Stimulated activated CD4-positive, alpha-beta T cell treated with anti-CD3 and anti-CD28 coated beads, Interleukin-1b, Interleukin-23, amount 100 ng/mL, for 1 hour (primary cell): ENCODE measurements at places on chromosomes 3 and 15.

GRCh38 chr3:81913886-81914663, 152.6 kb upstream of the GBE1 start:
- no peak for DNase-seq

DNA sequence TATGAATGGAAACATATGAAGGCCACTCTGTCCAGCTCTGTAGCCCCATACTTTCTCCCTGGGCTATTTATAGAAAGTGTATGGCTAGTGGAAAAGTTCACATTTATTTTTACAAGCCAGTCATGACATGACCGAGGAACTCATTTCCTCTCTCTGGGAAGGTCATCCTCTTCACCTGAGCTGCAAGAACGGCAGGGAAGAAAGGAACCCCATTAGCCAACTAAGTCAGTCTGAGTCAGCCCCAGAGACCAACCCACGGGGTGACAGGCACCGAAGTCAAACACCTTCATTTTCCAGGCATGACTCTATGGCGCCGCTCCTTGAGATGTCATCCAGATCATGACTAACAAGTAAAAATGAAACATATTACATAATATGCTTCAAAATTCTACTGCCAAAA, 4.8 kb downstream of the PAQR9 start:
- DNase-seq: no peak

DNA sequence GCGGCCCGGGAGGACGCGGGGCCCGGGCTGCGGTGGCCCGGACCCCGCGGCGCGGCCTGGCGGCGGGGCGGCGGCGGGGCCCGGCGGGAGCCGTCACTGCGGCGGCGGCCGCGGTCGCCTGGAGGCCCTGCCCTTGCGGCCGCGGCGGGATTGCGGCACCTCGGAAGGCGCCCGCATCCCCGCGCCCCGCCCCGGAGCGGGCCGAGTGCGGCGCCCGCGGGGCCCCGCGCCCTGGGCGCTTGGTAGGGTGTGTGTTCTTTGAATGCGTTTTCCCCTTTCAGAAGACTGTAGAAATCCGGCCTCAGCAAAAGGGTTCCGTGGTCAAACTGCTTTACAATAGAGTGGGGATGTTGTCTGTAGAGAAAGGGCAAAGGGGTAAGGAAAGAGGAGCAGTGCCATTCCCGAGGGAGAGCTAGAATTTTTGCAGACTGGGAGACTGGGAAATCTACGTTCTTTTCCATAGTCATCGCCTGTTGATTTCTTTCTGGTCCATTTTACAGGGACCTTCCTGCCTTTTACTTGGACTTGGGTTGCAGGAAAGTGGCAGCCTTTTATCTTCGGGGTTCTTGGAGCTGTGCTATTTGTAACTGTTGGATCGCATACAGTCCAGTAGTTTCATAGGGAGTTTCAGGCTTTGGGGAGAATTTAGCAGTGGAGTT, 630 bp downstream of the SNRK start:
- no peak for DNase-seq

GRCh38 chr3:56188201-56188600, 280.1 kb downstream of the ERC2 start:
- DNase-seq: no peak

DNA sequence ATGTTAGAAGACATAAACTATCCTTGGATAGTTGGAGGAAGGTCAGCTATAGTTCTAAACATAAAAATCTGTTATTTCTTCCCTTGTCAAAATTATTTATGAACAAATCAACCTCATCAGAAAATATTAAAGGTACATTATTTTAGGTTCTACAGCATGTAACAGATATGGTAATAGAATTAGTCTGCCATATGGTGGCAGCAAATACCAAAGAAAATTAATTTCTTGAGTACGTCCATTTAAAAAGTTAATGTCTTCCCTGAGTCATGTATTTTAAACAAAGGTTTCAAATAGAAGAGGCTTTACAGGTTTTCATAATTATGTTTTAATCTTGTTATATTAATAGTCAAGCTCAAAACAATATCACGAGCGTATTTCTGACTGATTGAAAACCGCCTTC, 17.9 kb upstream of the ANKRD28 start:
- no peak for DNase-seq

DNA sequence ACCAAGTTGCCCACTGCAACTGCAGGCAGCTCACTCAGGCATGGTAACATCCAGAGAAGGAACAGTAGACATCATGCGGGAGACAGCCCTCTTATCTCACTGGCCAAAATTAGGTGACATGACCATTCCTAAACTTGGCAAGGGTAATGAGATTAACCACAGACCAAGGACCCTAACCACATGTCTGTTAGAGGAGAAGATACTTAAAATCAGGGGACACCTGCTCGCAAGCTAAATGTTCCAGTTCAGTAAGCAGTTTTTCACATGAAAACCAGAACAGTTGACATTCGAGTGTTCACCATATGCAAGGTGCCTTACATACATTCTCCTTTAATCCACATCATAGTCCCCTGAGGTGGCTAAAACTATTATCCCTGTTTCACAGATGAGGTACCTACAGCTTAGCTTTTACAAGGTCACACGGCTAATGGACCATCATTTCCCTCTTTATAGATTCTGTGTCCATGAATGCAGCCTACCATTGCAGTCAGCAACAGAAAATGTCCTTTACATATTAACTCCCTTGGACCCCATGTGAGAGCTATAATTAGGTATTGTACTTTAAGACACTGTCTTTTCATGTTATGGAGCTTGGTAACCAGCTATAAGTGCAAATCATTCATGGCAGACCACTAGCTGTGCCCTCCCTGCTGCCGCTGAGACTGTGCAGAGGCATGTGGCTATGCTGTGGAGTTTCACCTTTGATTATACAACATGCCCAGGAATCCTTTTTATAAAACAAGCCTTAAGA, 154.1 kb downstream of the LIPC start:
- no peak for DNase-seq

- DNase-seq: no peak
Observed at GRCh38 chr3:71462586-71462985, 120.9 kb downstream of the FOXP1 start.

- DNase-seq: no peak
Observed at GRCh38 chr15:75884041-75884440, 19.6 kb upstream of the FBXO22 start.

DNA sequence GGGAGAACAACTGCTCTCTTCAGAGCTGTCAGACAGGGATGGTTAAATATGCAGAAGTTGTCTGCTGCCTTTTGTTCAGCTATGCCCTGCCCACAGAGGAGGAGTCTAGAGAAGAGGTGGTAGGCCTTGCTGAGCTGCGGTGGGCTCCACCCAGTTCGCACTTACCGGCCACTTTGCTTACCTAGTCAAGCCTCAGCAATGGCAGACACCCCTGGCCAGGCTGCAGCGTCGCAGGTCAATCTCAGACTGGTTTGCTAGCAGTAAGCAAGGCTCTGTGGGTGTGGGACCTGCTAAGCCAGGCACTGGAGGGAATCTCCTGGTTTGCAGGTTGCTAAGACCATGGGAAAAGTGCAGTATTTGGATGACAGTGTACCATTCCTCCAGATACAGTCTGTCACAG, 12.3 kb upstream of the TMEM45A start:
- DNase-seq: no peak

GRCh38 chr3:170806676-170807075, 63.3 kb downstream of the RPL22L1 start:
- DNase-seq: no peak

- DNase-seq: no peak
Observed at GRCh38 chr3:42529468-42529867, 27.0 kb downstream of the VIPR1 start.

DNA sequence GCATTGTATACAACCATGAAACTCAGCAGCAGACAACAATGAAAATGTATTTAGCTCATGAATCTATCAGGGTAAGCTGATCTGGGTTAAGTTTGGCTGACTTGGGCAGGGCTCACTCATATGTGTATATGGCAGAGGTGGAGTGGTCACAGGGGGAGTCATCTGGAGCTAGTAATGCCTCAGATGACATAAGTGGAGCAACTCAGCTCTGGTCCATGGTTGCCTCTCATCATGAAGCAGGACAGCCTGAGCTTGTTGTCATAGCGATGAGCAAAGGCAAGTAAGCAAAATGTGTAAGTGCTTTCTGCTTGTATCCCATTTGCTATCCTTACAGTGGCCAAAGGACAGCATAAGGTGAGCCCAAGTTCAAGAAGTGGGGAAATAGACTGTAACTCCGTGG, 64.5 kb downstream of the ALCAM start:
- DNase-seq: no peak

- peak; percentile 22 for DNase-seq
Observed at GRCh38 chr3:42012935-42013690, 51.2 kb upstream of the ULK4 start.

GRCh38 chr15:72238586-72238985, 7.6 kb upstream of the PKM start:
- no peak for DNase-seq

DNA sequence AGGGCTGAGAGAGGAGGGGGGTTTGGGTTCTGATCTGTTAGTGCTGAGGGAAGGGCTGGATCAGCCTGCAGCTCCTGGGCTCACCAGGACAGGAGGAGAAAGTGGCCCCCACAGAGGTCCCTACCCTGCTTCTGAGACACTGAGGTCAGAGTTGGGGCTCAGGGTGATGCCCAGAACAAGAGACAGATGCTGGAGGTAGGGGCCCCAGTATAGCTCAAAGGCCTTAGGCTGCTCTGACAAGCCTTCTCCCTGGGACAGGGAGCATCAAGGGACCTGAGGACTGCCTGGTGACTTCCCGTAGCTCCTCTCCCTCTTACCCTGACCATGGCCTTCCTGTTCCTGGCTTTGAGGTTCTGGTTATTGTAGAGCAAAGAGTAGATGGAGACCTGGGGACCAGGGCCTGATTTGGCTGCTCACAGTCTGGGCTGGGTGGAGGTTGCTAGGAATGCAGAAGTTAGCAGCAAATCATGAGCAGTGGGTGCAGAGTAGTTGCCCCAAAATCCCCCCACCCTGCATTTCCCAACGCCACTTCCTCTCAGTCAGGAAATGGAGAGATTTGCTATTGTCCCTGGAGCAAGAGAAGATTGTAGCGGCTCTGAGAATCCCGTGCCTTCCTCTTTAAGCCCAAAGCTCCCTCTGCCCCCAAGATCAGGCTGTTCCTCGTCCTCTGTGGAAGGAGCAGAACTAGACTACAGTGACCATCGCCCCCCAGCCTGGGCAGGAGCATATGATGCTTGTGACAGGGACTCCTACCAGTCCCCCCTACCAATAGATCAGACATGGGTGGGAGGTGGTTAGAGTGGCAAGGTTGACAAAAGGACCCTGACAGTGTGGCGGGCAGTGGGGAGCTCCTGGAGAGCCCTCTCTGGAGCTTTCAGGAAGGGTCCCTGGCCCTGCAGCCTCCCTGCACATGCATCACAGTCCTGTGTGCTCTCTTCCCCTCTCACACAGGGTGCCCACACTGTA, 47.4 kb upstream of the SEC22A start:
- DNase-seq: no peak

GRCh38 chr15:40437752-40438687, 2.7 kb upstream of the BAHD1 start:
- no peak for DNase-seq

DNA sequence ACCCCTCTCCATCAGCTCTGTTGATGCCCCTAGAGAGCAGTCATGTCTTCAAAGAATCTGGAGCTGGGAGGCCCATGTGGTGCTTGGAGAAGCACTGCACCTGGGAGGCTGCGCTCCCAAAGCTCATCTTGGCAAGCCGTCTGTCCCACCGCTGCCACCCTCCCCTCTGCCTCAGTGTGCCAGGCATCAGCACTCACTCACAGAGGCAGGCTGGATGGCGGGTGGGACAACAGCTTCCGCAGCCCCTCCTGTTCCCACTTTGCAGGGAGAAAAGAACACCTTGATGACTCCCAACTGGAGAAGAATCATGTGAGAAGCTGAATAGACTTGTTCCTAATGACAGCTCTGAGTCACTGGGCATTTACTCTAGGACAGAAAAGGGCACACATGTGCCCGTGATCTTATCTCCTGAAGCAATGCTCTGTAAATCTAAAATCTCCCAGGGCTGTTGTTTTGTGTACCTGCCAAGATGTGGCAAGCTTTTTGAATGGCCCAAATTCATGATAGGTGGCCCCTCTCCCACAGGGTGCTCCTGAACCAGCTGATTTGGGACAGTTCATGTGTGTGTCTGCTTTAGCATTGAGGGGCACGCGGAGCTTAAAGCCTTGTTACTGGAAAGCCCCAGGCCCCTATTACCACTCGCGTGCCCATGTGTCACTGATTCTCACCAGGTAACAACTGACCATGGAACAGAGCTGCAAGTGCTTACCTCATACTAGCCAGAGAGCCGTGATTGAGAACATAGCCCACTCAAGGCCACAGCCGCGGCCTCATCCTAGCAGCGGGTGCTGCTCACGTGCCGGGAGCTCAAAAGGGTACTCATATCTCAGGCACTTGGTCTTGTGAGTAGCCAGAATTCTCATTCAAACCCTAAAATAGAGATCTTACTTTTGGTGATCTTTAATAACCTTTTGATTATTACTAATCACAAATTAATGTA, 104.4 kb downstream of the DNAJB8 start:
- DNase-seq: no peak

GRCh38 chr3:132679911-132680310, 19.8 kb downstream of the UBA5 start:
- no peak for DNase-seq

GRCh38 chr3:128433837-128434165, 32.9 kb downstream of the DNAJB8 start:
- DNase-seq: no peak

GRCh38 chr3:58471025-58471887, 20.6 kb upstream of the KCTD6 start:
- DNase-seq: no peak

- DNase-seq: no peak
Observed at GRCh38 chr3:42301446-42302175, 35.6 kb upstream of the CCK start.

GRCh38 chr3:123667784-123668183, 82.9 kb upstream of the HACD2 start:
- no peak for DNase-seq

DNA sequence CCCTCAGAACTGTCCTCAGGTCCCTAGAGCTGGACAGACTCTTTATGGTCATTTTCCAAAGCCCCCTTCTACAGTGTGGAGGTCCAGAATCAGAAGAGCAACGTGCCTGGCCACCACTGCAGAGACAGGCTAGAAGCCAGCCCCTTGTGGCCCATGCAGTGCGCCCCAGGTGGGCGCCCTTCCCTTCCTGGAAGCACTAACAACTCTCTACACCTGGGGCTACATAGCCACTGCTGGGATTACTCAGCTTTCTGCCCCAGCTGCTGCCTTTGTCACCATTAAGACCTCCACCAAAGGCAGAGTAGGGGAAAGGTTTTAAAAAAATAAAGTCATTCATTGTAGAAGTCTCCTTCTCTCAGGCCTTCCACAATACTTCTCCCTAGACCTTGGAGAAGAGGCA, 2.3 kb downstream of the RASGRP1 start:
- DNase-seq: no peak

GRCh38 chr15:78223396-78224022, 10.9 kb downstream of the ACSBG1 start:
- DNase-seq: no peak
